Pulmonary artery endothelial cell (primary cell): ENCODE measurements at places on chromosomes 5 and 9.

- DNase-seq, result no peak
These were observed 3.3 kb downstream of the DOCK8 start for GRCh38 chr9:217950-218349.

DNA sequence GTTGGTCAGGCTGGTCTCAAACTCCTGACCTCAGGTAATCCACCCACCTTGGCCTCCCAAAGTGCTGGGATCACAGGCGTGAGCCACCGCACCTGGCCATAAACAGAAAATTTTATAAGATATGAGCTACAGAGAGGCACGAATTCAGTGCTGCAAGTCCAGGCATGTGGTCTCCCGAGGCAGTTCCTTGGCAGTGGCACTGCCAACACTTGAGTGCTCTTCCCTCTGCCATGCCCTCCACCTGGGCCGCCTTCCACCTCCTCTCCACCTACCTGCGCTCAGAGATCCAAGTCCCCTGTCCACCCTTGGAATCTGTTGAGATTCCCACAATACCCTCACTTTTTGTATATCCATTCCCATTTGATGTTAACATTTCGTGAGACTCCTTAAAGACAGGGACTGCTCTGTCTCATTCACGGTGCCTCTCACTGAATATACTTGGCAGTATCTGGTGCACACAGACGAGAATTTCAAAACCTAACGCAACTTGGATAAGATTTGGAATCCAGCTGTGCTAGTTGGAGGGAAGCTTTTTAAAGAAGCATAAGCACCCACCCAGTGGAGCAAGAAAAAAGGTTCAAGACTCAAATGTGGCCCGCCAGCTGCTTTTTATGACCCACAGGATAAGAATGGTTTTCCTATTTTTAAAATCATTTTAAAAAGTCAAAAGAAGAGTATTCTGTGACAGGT, 68.3 kb downstream of the DCP2 start:
- no peak for DNase-seq

- peak; percentile 51 for DNase-seq
These were observed 8.7 kb upstream of the TRPC7 start for GRCh38 chr5:136374003-136374402.

GRCh38 chr9:129442803-129443511, 177.9 kb downstream of the C9orf50 start:
- no peak for DNase-seq

- no peak for DNase-seq
These were observed 20.3 kb downstream of the SLC36A3 start for GRCh38 chr5:151283120-151283825.

DNA sequence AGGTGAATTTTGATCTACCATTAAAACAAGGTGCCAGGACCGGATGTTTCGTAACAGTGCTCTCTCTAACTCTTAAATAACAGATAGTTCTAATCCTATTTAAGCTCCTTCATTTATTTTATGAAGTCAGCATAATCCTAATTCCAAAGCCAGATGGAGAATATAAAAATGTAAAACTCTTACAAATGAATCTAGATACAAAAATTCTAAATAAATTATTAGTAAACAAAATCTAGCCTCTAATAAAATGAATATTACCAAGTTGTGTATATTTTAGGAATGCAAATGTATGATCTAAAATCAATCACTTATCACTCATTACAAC, 32.4 kb upstream of the IL33 start:
- no peak for DNase-seq

DNA sequence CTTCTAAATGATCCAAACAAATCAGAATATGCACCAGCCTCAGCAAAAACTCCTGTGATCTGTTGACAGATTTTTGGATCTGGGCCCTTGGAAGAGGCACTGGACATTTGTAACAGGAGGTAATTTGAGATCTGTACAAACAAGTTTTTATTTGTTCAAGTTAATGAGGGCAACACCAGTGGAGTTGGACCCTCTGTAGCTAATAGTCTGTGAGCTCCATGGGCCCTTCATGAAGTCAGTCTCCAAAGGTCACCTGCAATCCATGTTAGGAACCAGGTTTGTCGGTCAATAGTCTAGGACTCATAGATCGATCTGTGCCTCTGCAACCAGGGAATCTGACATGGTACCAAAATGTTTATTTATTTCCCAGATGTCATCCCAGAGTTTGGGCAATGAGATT, 40.9 kb downstream of the PAM start:
- DNase-seq, result no peak

DNA sequence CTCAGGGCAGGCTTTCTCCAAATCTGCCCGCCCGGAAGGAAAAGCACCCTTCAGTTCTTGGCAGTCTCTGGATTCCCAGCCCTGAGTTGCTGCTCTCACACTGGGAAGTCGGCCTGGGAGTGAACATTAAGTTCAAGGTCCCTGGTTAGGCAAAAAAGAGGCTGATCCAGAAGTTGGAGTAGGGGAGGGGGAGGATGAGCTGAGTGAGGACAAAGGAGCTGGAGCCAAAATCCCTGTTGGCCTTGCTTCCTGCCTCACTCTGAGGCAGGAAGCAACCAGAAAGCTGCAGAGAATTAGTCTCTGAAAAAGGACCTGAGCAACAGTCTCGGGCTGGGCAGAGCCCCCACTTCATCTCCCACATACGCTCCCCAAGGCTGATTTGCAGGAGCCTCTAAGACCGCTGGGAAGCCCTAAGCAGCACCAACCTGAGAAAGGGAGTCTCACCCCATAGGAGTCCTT, 15.0 kb upstream of the RPS14 start:
- no peak for DNase-seq

DNA sequence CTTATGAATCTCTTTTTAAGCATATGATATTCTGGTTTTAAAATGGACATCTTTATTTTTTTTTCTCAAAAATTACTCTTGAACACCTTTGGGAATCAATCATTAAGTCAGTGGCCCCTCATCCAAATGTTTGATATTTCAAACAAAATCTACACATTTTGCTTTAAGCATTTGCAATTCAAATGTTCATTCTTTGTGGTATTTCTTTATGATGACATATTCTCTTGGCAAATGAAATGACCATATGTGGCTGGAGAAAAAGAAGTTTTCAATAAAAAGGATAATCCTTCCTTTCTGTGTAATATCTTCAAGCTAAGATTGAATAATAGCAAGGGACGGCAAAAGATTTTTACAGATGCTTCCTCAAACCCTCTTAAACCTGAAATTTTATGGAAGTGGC, 420.8 kb downstream of the MTRR start:
- no peak for DNase-seq

DNA sequence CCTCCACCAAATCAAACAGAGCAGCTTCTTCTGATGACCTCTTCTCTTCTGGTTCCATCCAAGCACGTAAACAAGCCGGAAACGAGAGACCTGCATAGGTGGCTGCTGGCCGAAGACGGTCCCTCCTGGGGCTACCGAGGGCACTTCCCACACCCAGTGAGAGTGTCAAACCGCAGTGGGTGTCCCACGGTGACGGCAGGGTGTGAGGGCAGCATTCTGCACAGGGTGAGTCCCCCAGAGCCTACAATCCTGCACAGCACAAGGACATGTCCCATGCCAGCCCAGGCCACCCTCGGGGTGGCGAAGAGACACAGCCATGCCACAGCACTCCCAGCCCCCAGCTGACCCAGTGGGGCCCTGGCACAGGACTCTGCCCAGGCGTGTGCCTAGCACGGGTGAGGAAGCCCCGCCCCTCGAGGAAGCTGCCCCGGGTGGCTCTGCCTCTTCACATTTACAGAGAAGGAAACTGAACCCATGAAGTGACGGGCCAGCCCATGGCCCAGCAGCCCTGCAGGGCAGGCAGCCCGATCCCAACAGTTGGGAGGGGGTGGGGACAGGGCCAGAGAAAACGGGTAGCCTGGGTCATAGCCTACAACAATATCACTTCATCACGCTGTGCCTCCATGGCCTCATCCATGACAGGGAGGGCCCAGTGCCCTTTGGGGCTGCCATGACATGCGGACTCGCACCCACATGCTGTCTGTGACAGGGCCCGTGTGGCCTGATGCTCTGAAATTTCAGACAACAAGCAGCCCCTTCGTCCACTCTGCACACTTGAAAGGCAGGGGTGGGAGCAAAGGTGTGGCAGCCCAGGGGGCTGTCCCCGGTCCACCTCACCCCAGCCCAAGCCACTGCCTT, 43.2 kb downstream of the SEMA4D start:
- no peak for DNase-seq

GRCh38 chr5:168176251-168176650, 115.2 kb upstream of the WWC1 start:
- no peak for DNase-seq
